ENCODE measurements at places on chromosomes 16 and 17.

DNA sequence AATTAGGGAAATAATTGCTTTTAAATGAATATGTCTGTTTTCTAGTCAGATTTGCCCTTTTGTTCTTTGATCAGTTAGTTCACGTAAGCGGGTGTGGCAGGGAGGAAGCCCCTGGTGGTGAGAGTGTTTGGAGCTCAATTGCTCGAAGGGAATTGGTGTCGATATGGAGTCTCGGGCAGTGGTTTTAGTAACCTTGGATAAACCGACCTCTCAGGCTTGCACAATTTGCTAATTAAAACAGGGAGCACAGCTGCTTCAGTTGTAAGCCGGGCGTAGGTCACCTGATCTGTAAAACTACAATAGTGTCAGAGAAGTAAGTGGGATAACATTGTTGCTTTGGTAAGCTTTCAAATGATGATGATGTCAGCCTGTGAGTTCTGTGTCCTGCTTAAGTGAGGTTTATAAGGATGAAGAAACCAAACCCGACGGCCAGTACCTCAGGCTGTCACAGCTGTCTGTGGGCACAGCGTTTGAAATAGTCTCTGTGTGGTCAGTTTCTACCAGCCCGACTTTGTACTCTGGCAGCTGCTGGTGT is 2.9 kb downstream of the ZNF750 start:
- peak; percentile 71 for DNase-seq

- DNase-seq = no peak
These were observed 34.8 kb upstream of the FBXO47 start for GRCh38 chr17:39001703-39002637.

- DNase-seq = no peak
These were observed 1.1 kb downstream of the GAS7 start for GRCh38 chr17:10197362-10197720.

- no peak for DNase-seq
These were observed 6.2 kb downstream of the TNP2 start for GRCh38 chr16:11262915-11263314.

DNA sequence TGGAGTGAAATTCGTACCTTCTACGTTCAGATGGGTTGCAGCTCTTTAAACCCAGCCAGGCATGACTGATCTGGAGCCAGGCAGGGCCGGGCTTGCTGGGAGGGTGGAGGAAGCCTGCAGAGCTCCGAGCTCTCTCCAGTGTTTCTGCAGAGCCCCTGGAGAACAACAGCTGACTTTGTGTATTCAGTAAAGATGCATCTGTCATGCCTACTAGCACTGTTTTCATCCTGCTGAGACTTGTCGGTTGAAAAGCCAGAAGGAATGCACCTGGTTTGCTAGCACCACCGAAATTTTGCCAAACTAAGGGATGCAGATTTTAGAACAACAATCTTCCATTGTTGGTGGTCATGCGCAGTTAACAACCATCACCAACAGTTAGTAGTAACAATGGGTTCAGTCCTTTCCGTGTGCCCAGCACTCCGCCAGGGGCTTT is 22.4 kb upstream of the SCNN1B start:
- DNase-seq = peak; percentile 53

DNA sequence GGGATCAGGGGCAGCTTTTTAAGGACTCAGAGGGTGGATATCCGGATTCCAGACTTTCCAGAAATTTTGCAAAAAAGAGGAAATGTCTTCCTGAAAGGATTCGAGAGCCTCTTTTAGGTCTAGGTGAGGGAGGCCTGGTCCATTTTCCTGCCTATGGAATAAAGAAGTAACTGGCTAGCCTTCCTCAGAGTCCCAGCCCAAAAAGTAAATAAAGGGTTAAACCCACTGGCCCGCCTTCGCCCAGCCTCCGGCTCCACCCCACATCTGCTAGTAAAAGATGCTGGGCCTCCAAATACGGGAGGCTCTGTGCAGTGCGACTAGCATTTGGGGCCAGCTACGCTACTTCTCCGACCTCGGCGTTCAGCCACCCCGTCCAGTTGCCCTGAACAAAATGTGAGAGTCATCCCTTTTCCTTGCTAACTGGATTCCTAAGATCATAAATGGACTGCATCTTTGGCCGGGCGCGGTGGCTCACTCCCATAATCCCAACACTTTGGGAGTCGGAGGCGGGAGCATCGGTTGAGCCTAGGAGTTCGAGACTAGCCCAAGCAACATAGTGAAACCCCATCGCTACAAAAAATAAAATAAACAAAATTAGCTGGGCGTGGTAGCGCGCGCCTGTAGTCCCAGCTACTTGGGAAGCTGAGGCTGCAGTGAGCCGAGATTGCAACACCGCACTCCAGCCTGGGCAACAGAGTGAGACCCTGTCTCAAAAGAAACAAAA is 824 bp upstream of the MPP2 start:
- peak; percentile 90 for DNase-seq

DNA sequence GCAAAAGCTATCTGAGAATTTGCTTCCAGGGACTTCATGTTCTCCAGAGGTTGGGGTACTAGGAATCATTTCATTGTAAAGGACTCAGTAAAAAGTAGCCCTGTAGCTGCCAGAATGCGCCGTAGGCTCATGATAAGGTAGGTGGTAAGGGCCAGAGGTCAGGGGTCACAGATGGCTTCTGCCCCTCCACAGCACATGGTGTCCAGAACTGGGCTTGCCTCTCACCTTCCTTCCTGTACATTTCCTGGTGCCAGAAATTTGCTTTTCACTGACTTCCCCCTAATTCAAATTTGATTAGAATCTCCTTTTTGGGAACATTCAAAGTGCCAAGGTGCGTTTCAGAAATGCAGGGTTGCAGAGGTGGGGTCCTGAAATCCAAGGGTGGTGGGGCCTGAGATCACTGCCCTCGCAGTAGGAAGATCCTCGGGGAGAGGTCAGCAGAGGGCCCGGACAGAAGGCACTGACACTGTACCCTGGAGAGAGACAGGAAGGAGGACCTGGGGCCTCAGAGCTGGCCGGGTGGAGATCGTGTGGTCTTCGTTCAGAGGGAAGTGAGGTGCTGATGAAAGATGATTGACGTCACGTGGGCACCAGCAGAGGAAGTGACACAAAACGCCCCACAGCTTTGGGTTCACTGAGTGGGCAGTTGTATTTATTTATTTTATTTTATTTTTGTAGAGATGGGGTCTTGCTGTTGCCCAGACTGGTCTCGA is 25.5 kb upstream of the METRNL start:
- DNase-seq = no peak

GRCh38 chr16:81885976-81886586 is 107.0 kb downstream of the PLCG2 start:
- peak; percentile 75 for DNase-seq

DNA sequence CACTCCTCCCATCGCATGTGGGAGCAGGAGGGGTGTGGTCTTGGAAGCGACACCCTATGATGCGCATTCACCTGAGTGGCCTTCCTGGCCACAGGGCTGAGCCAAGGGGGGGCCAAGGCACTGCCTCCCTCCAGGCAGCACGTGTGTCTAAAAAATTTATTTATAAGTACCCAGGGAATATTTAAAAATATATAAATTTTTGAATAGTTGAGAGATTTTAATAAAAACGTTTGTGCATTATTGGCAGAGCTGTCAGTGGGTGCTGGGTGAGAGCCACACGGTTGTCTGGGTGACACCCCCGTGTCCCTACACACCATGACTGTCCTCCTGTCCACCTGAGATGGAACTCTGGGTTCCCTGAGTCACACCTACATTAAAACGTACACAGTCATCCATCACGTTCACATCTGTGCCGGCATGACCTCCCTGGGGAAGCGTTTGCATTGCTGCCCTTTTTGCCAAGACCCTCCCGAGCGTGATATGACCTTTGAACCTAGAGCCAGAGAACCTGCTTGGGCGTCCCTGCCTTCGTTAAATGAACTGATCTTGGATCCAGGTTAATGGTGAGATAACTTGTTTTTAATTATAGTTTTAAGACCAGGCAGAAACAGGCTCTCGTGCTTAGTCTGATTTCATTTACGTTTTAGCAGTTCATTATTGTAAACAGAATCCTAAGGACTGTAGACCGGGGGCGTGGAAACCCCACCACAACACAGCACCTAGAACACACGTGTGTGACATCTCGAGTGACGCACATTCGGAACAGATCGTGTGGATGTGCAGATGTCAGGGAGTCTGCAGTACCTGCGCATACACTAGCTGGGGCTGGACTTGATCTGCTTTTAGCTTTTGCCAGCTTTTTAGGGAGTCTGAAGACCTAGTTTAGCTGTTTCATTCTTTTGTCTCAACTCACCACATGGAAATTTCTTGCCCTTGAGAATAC is 192.8 kb upstream of the CHMP6 start:
- DNase-seq = no peak

DNA sequence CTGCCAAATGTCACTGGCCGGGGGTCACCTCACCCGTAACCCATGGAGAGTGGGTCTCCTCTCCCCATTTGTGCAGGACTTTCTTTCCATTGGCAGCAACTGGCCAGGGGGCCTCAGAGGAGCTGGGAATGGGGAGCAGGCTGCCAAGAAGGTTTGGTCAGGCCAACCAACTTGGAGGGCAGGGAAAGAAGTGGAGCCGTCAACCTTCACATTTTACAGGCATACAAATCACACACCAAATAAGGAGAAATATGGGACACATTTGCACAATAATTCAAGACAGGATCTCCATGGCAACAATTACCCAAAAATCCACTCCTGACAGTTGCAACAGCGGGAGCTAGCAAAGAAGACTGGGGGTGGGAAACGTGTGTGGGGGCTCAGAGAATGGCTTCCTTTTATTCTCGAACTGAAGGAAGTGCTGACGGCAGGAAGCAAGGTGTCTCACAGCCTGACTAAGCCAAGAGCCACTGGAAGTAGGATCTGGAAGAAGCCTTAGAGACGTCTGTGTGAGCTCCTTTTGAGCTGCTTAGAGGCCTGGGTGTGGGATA is 20.9 kb downstream of the RPRML start:
- DNase-seq = no peak

- no peak for DNase-seq
These were observed 6.0 kb downstream of the PDP2 start for GRCh38 chr16:66886321-66886720.

DNA sequence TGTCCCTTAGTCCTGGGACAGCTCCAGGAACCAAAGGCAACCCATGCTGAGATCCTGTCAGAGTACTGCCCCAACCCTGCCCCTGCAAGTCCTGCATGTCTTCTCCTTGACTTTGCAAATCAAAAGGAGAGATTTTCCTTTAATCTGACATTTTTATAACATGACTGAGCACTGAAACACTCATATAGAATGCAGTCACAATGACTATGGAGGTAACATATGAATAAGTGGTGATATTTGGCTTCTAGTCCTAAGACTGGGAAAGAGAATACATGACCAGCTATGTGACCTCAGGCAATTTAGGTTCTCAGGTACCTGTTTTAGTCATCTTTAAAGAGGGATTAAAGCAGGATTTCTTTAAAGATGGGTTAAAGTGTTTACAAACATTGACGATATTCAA is 941.6 kb upstream of the CDH8 start:
- DNase-seq = no peak
